ENCODE measurements at places on chromosomes 11 and 22.

GRCh38 chr11:114260483-114260882 lies 35.7 kb upstream of the NNMT start:
- DNase-seq = no peak

DNA sequence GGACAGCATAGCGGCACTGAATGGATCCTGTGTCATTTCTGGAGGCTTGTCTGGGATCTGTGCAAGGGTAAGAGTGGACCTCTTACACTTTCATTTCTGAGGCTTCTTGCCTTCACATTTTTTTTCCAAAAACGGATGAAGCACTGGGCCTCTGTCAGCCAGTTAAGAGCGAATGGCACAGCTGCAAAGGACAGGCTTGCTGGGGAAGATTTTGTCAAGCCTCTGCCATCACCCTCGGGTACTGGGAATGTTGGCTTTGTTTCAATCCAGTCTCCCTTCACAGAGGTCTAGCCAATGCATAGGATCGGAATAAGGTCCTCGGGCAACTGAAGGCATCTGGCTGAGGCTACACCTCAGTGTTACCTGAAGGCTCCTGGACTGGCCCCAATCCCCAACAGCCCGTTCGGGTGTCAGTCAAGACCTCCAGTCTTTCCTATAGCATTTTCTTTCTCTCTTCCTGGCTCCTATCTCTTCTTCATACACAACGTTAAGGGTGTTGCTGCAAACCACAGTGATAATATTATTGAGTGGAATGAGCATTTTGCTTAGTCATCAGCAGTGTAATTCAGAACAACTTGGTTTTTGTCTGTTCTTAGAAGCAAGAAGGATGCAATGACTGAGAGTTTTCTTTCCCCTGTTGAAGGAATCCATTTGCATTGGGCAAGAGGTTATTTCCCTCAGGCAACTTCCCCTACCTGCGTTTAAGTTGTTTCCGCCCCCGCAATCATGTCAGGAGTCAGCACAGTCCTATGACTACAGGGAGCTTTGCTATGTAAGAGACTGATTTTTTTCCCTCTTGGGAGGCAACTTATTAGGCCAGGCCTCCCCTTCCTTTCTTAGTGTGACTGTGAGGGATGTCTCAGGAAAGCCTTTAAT lies 22.8 kb downstream of the NPAT start:
- DNase-seq = no peak

GRCh38 chr11:131889146-131889577 lies 518.7 kb downstream of the NTM start:
- DNase-seq = peak; percentile 51

DNA sequence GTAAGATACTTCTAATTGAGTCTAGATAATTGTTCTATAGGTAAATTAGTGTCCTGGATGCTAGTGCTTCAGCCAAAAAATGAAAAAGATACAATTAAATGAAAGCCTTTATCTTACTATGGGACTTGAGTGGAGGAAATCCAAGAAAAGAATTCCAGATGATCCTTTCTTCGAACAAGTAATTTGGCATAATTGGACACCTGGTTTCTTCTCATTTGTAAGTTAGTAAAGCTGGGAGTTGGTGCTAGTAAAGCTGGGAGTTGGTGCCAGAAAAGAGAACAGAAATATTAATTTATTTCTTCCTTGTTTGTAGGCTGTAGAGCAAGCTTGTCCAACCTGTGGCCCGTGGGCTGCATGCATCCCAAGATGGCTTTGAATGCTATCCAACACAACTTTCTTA lies 12.3 kb downstream of the OR51V1 start:
- DNase-seq = no peak

GRCh38 chr22:22863001-22863400 lies 24.6 kb upstream of the IGLL5 start:
- DNase-seq = no peak

GRCh38 chr11:123903932-123904331 lies 2.0 kb downstream of the OR8D4 start:
- DNase-seq = no peak

DNA sequence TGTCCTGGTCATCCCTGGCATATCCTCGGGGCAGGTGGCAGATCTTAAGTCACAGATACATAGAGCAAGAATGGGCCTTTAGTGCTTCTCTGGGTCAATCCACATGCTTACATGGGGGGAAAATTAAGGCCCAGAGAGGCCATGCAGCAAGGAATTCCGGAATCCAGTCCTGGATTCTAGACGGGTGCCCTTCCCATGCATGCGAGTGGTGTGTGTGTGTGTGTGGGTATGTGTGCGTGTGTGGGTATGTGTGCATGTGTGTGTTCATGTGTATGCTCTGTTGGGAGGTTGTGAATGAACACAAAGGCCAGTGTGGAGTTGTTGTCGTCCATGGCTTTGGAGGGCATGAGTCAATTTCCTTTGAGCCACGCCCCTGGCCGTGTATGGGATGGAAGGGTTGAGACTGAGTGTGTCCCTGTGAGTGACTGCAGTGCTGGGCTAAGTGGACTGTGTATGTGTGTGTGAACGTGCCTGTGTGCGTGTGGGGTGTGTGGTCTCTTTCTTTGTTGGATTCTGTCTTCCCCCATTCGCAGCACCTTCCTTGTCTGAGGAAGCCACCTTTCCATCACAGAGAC lies 33.4 kb upstream of the EIF3D start:
- DNase-seq = peak; percentile 30

GRCh38 chr11:73981051-73981805 lies 1.4 kb downstream of the UCP2 start:
- no peak for DNase-seq

- no peak for DNase-seq
These were observed 582 bp upstream of the SHANK3 start for GRCh38 chr22:50672041-50672440.

GRCh38 chr11:31987118-31988005 lies 103.5 kb upstream of the RCN1 start:
- DNase-seq = no peak

DNA sequence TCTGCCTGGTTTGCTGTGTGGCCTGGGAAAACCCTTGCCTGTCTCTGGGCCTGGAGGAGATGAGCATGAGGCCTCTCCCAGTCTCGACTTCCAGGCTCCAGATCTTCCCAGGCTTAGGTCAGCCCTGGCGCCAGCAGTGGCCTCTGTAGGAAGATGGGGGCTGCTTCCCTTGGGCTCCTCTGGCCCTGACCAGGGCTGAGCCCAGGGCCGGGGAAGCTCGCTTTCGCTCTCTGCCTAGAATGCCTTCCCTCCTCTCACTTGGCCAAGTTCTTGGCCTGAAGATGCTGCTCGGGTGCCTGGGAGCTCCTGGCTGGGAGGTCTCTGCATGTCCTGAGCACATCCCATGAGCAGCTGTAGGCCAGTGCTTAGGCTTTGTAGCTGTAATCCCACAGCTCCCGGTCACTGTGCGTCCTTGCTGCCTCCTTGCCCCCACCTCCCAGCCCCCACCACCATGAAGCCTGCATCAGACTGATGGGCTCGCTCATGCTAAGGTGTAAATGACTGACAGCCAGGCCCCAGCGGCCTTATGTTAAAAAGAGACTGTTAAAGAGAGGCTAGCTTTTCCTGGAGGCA lies 25.5 kb downstream of the SHISAL1 start:
- DNase-seq = no peak

GRCh38 chr11:73342633-73343032 lies 33.6 kb upstream of the RELT start:
- no peak for DNase-seq

DNA sequence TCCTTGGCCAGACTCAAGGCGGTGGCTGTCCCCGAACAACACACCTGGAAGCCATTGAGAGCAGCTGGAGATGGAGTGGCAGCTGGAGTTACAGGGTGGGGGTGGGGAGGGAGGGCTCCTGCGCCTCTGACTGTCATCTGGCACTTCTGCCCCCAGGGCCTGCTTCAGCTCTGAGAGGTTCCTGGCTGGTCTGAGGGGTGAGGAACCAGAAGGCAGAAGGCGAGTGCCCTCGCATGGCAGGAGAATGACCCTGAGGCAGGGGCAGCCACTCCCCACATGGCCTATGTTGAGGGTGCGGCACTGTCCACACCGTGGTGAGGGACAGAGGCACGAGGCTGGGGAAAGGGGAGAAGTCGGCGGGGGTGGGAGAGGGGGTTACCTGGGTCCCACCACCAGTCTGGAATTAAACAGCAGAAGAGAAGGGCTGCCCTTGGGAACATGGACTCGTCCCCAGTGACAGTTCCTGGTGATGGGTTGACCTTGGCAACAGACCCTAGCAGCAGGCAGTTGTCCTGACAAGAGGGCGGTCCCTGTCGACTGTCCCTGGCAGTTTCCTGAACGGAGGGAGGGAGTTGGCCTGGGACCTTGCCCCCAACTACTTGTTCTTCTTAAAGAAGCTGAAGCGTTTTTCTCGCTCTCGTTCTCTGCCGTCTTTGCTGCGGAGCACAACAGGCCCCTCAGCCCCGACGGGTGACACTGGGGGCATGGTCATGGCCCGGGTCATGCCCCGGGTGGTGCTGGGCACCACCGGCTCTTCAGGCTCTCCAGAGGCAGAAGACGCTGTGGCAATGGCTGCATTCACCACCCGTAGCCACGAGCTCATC lies 7.8 kb upstream of the RBM4B start:
- no peak for DNase-seq

- peak; percentile 22 for DNase-seq
These were observed 112.3 kb upstream of the GRK3 start for GRCh38 chr22:25452116-25452700.

- DNase-seq = no peak
These were observed 11.0 kb upstream of the CATSPER1 start for GRCh38 chr11:66037327-66037726.

- no peak for DNase-seq
These were observed 296.2 kb downstream of the CNTN5 start for GRCh38 chr11:99316776-99317520.

DNA sequence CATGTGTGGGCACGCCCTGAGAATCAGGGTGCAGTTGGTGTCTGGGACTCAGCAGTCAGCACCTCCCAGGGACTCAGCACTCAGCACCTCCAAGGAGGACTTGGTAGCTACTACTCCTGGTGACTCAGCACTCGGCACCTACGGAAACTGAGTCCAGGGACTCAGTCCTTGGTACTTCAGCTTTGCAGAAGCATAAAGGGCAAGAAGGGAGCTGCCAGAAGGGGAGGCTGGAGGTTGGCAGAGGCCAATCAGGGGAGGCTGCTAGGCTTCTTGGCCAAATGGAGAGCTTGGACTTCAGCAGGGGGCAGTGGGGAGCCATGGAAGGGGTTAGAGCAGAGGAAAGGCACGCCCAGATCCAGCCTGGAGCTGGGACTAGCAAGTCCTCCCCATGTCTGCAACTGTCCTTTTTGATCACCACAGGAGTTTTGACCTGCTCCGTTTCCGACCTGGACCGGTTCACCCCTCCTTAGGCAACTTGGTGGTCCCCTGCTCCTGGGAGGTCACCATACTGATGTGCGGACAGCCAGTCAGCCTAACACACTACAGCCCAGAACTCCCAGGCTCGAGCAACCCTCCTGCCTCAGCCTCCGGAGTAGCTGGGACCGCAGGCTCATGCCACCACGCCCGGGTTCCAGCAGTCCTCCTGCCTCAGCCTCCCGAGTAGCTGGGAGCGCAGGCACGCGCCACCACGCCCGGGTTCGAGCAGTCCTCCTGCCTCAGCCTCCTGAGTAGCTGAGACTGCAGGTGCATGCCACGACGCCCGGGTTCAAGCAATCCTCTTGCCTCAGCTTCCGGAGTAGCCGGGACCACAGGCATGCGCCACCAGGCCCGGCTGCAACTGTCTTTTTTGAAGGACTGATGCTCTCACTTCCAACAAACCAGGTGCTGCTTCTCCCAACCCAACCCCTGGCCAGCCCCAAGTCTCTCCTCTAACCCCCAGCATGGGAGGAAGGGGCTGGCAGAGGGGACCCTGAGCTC lies 1.5 kb downstream of the ANO9 start:
- DNase-seq = no peak

DNA sequence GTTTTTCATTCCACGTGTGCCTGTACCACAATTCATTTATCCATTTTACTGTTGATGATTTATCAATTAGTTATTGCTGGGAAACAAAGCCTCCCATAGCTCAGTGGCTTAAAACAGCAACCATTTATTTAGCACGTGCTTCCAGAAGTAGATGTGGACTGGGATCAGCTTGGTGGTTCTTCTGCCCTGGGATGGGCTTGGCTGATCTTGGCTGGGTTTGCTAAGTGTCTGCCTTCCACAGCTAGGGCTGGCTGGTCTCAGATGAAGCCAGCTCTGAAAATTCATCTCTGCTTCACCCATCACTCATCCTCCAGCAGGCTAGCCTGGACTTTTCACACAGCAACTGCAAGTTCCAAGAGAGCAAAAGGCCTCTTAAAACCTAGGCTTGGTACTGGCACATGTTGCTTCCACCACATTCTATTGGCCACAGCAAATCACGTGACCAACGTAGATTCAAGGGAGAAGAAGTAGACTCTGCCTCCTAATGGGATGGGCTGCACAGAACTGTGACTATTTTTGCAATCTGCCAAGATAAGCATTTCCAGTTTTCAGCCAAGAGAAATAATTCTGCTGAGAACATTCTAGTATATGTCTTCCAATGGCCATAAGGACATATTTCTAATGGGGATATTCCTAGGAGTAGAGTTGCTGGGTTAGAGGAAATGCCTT lies 124.9 kb downstream of the MN1 start:
- DNase-seq = no peak

DNA sequence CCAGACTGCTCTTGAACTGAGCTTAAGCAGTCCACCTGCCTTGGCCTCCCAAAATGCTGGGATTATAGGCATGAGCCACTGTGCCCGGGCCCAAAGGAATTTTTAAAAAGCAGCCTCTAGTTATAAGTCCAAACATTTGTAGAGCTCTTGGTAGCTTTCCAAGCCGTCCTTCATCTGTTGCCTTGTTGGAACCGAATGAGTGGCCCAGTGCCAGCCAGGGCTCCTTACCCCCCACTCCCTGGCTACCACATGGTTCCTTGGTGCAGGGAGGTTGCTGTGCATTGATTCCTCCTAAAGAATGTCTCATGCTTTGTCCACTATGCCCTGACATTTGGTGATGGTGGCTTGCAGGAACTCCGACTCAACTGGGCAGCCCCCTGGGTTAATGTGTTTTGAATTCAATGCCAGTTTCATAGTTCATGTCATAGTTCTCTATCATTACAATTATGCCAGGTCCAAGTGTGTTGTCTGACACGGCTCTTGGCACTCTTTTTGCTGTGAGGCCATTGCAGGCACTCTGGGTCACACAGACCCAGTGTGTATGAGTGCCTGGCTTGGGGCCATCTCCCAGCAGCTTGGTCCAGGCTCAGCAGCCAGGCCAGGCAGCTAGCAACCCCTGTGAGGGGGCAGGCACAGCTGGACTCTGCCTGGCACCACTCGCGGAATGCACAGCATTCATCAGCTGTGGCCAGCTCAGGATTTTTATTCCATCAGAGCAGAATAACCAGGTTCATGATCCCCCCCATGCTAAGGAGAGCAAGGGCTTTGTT lies 13.3 kb upstream of the MICALL1 start:
- no peak for DNase-seq

DNA sequence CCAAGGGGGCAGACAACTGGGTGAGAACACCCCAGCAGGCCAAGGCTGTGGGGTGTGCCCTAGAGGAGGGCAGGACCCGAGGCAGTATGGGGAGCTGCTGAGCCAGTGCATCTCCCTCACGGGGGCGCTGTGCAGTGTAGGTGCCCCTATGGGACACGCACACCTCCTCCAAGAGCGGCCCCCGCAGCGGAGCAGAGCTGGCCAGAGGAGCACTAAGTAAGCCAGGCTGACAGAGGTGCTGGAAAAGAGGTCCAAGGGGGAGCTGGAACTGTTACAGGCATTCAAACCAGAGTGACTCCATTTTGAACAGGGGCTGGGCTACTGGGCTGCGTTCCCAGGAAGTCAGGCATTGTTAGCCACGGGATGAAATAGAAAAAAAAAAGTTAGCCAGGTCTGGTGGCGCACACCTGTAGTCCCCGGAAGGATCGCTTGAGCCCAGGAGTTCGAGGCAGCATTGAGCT lies 41.8 kb downstream of the TST start:
- no peak for DNase-seq

- no peak for DNase-seq
These were observed 24.0 kb downstream of the PLAAT3 start for GRCh38 chr11:63590024-63590788.
